Hypothalamus (tissue), 51 donors: ENCODE measurements at places on chromosomes 11 and 22.

DNA sequence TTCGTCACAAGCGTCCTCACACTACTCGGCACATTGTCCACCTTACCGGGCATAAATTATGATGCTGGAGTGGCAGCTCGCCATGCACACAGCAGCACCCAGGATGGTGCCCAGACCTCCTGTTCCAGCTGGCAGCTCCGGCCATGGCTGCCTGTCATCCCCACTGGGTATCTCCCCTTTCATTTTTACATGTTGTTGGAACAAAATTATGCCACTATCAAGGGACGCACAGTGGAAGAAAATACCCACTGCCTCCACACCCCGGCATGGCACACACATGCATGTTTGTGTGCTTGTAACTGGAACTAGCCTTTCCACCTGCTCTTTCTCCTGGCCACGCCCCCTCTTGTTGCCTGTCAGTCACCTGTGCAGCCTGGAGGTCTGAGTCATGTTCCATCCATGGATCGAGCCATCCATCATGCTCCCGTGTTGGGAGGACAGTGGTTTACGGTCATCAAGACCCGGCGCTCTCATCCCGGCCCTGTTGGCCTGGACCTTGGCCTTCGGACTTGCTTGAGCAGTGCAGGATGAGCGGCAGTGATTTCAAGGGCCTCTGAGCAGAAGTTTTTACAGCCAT, 1069.6 kb downstream of the BRD1 start:
- DNase-seq: no peak

DNA sequence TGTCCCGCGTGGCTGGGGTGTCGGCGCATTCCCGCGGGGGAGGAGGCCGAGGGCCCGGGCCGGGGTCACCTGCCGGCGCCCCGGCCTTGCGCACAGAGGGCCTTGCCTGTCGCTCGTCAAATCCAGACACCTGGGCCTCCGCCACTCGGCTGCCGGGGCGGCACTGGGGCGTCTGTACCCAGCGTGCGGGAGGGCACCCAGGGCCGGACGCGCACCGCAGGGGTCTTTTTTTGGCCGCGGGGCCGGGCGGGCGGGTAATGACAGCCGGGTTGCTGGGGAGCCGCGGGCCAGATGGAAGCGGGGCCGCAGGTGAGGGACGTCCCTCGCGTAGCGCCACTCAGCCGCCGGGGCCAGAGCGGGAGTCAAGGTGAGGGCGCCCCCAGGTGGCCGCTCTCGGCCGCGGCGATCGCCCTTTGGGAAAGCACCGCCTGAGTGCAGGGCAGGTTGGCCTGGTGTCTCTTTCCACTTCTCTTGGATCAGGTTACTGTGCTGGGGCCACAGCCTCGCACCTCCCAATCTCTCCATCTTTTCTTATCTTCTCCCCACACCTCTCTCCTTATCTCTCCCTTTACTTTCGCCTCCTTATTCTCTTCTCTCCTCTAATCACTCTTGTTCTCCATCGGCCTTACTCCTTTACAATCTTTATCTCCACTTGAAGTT, 3.5 kb downstream of the PHLDB1 start:
- DNase-seq: peak; percentile 59

DNA sequence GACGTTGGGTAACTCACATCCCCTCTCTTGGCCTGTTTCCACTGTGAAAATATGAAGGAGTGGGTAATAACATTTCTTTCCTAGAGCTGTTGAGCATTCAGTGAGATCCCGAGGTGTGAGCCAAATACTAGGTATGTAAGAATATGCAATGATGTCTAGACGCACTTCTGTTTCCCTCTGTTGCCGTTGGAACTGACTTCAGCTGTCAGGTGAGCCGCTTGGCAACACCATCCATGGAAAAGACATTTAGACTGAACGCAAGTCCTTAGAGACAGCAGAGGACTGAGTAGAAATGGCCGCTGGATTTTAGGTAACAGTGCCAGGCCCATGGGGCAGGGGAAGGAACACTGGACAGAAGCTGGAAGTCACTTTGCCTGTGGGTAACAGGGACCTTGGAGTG, 29.5 kb upstream of the SHANK2 start:
- DNase-seq: no peak

DNA sequence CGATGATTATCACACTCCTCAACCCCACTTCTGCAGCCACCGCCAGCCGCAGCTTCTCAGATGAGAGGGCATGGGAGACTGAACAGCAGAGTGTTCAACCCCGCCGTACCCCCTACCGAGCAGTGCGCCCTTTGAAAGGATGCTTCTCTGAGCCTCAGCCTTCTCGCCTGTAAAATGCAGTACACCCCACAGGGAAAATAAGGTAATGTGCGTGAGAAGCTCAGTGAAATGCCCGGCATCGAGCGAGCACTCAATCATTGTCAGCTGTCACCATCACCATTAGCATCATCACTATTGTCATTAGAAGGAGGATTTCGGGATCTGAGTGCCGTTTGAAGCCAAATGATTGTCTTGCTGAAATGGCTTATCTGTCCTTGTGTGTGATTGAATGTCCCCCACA, 13.6 kb downstream of the TRIM29 start:
- no peak for DNase-seq

DNA sequence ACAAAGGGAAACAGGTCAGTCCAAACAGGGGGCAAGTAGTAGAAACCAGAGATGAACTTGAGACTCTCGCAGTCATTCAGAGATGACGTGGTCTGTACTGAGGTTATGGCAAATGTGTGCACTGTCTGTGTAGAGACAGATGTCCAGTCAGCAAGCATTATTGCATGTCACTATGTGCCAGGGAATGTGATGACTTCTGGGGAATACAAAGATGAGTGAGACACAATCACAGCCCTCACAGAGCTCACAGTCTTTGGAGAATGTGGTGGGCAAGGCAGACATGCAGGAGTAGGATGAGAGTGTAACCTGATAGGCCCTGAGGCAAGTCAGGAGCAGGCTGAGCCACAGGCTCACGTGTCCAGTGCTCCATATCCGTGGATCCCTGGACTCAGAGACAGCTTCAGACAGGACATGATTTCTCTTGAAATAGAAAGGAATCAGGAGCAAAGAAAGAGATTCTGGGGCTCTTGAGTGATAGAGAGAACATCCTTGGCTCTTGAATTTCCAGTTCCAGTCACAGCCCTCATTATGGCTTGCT, 550.7 kb downstream of the ETS1 start:
- DNase-seq: no peak

DNA sequence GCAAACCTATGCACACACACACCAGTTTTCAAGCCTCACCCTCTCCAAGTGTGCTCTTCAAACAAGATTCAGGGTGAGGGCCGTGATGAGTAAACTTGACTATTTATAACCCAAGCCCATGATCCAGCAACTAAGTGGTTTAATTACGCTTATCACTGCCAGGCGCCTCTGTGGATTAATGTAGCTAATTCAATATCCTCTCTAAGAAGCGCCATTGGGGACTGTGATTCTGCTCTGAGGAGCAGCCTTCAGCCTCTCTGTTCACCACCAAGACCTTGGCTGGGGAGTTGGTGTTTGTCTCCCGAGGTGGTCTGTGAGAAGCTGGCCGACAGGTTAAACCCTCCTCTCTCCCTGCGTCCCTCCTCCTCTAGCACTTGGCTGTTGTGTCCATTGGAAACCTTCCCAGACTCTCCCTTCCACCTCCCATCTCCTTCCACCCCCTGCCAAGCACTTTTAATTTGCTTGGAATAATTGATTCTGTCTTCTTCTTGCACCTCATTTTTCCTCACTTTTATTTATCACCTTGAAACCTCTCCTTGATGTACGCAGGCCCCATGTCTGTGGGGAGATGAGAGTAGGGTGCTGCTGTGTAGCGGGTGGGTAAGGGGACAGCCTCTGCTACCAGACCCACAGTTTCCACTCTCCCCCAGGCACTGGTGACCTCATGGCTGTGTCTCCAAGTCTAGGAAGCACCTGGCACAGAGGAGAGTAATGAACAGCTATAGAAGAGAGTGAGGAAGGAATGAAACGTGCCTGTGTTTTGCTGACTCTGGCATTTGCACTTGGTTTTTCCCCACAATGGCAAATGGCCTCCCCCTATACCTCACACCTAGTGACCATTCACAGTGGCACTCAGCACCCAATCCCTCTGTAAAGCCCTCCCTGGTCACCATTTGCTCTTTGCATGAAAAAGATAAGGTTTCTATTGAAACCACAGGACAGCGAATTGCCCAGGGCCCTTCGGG, 236.6 kb downstream of the GRIK4 start:
- no peak for DNase-seq
